ENCODE measurements at places on chromosomes 13 and 19. TPM values are rescaled to one million over a fixed set of nuclear protein-coding genes. Genes with fewer than 3 reads are reported as not detected.
A peak's percentile ranks its signal among the peaks of the same experiment; 100 is the strongest.

DNA sequence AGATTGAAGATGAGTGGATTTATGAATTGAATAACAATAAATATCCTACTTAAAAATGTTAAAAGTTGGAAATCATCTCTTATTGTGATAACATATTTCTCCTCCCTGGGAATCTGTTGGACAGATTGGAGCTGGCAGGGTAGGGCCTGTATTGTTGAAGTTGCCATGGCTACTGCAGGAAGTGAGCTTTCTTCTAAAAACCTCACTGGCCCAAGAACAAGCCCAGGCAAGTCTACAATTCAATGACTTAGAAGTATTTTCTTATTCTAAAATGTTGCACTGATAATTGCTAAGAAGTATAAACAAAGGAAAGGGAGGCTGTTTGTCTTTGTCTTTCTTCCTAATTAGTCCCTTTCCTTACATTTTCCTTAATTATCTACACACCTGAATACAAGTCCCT, 112.1 kb downstream of the DLEU7 start:
- peak; percentile 30 for DNase-seq

GRCh38 chr19:46144756-46145155, 3.3 kb upstream of the IGFL2 start:
- DNase-seq, result no peak

DNA sequence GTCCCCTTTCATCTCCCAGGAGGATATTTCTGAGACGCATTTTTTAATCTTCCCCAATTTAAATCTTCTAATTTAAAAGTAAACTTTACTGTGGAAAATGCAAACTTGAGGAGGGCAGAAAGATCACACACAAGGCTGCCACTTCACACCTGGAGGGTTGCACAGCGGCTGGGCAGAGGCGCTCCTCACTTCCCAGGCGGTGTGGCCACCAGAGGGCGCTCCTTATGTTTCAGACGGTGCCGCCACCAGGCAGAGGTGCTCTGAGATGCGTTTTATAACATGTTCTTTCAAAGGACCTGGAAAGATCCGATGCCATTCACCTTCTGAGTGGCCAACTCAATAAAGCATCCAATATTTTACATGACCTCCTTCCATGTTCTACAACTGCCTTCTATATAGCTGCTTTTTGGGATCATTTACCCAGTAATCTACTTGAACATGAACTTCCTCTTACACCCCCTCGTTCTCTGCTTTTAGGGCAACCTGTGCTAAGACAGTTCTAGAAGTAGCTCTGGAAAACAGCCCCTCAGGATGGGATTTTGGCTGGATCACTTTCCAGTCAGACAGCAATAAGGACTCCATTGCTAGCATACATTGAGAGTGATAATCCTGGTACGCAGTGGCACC, 14.8 kb upstream of the MTUS2 start:
- DNase-seq, result no peak

DNA sequence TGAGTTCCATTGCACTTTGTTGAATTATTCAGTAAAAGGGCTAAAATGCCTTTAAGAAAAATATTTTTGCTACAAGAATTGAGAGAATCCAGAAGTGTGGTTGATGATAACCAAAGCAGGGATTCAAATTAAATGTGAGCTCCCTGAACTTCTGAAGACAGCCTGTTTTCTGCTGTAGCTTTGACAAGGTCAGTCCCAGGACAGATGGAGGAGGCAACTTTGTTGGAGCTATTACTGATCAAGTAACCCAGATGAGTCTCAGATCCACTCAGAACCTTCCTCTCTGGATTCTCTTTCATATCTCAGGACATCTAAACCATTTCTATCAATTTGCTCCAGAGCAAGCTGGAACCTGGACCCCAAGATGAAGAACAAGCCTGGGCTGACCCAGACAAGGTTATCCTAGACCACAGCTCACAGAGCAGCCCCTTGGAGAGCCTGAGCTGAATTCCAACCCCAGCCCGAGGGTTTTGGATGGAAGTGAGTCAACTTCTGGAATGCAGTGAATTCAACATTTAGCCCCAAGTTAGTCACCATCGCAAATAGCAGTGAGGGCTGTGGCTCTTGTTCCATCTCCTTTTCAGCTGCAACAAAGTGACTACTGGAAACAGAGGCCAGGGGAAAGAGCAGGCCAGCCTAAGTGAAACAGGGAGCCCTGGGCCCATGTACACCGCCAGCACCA, 137.8 kb upstream of the TSC22D1 start:
- peak; percentile 83 for DNase-seq

- DNase-seq, result no peak
Measured at GRCh38 chr13:99563404-99563803, 62.1 kb downstream of the TM9SF2 start.

DNA sequence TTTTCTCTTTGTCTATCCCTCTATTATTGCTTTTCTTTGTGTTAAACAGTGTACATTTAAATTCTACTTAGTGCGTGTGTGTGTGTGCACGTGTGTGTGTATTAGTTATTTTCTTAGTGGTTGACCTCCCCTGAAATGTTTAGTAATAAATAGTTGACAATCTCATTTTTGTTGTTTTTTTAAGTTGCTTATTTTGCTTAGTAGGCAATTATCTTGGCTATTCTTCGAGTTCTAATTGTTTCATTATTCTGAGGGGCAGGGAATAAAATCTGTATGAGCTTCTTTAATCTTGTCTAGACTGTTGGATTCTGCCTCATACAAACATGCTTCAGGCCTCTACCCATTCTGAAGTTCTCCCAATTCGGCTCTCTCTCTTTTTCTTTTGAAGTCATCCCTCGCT, 1169.0 kb upstream of the ATXN8OS start:
- no peak for DNase-seq

DNA sequence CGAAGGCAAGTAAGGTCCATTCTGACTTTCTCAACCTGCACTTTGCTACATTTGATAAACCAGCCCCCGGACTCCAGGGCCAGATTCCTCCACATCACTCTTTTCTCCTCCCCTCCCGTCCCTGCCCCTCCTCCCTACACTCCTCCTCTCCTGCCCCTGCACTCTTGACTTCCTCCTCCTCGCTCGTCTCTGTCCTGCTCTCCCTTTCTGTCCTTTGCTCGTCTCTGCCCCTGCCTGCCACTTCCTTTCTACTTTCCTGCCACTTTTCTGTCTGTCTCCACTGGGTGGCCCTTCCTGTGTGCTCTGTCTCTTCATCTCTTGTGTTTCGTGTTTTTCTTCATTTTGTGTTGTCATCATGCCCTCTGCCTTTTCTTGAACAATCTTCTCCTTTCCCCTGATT, 7.0 kb downstream of the U2AF2 start:
- no peak for DNase-seq

- no peak for DNase-seq
Measured at GRCh38 chr13:31761951-31762350, 22.6 kb downstream of the RXFP2 start.

GRCh38 chr13:107743983-107744382, 471.4 kb downstream of the LIG4 start:
- peak; percentile 72 for DNase-seq

GRCh38 chr13:110108348-110109139, 198.4 kb downstream of the COL4A1 start:
- peak; percentile 89 for DNase-seq

GRCh38 chr13:111373486-111373885, 53.0 kb downstream of the TEX29 start:
- no peak for DNase-seq

Gene KLC3
- total RNA-seq, result not detected

Gene COG6
- 67.4 TPM for total RNA-seq
